ENCODE measurements at places on chromosomes 7 and 10.

GRCh38 chr10:127737563-127738511, 852 bp downstream of the FOXI2 start:
- DNase-seq, result no peak

DNA sequence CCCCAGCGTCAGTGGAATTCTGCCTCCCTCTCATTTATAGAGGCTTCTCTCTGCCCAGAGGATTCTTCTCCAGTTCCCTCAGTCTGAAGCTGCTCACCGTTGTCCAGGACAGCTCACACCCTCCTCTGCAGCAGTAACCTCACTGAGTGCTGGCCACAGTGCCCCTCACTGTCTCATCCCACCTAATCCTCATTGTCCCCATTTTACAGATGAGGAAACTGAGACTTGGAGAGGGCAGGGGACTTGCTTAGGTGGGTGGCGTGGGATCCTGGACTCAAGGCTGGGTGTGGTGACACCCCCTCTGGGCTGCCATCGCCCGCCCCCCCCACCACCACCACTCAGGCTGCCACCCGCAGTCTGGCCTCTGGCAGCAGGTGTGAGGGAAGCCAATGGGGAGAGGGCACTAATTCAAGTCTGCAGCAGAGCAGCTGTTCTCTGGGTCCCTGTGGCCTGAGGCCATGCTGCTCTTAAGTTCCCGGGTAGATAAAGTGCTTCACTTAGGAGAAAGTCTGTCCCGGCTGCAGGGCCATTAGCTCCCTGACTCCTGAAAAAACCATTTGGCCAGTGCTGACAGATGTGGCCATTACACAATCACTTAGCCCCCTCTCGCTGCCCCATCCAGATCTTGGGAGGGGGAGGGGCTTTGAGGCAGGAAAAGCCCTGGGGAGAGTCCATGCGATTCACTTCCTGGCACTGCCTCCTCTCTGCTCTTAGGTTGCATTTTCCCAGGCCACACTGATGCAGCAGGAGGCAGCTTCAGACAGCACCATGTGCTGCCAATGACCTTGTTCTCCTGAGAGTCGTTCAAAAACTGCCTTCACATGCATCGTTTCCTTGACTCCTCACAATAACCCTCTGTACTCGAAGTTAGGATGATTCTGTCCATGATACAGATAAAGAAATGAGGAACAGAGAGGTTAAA, 36.3 kb downstream of the DRGX start:
- peak; percentile 80 for DNase-seq

DNA sequence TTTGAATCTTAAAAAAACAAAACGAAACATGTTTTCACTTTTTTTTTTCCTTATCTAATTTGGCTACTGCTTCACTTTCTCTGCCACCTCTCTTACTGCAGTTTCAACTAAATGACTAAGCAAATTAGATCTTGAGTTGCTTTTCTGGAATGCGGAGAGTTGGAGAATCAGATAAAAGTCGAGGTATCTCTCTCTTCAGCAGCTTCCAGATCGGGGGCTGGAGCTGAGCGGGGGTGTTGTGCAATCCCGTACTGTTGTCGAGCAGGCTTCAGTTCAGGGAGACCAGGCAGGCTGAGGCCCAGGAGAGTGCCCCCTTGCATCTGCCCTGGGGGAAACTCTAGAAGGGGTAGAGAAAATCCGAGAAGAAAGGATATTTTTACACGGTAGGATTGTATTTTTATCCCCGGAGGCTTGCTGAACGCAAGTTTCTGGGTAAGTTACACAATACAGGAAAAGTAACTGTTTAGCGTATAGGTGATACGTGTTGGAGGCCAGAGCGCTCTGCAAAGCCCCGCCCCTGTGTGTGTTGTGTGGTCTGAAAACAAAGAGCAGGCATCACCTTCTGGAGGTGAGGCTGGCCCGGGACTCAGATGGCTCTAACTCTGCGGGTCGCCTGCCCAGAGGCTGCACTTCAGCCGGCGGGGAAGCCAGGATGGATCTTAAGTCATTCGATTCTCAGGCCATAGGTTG, 116.6 kb downstream of the KLF6 start:
- no peak for DNase-seq

DNA sequence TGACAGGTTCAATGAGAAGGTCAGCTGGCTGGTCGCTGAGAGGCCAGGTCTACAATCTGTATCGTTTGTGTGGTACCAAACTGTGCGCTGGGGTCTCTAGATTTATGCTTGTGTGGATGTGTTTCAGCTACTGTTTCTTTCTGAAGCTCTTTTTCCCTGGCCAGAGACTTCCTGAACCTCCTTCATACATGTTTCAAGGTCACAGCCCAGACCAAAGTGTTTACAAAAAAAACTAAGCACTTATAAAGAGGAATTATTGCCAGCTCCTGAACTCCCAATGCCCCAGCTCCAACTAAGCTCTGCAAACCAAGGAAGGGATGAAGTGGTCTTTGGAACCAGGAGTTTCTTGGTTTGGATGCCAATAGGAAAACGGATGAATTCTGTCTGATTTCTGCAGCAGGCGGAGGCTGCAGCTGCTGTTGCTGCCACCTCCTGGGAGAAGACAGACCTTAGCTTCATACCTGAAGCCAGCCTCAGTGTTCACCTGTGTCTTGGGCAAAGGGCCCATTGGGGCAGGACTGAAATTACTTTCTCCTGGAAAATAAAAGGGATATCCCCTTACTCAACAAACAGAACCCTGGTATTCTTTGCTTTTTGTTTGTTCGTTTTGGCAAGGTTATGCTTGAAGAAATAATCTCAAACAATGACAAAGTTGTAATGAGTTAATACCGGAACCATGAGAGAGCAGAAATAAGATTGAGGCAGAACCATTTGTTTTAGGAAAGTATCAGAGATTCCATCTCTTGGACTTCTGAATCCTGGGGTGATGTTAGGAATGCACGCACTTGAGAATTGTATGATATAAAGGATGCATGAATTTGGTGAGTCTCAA, 24.6 kb upstream of the MKLN1 start:
- DNase-seq, result no peak

- DNase-seq, result no peak
These were observed 15.9 kb downstream of the TDRD1 start for GRCh38 chr10:114195079-114195478.

GRCh38 chr7:6652446-6653011, 15.4 kb downstream of the ZNF316 start:
- DNase-seq, result no peak

DNA sequence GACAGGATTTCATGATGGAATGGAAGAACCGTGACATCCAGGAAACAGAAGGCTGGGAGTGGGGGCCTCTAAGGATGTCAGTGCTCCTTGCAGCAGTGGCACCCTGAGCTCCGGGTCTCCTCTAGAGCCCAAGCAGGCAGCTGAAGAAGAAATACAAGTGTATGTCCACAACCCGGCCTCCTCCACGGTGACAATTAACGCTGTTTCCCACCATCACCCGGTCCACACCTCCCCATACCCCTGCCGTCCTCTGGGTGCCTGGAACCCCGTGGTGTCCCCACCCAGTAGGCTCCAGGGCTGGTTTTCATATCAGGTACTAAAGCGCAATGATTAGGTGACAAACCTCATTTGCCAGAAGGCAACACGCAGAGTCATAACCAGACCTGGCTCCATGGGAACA, 30.3 kb downstream of the GRID1 start:
- DNase-seq, result no peak

- no peak for DNase-seq
These were observed 347.8 kb upstream of the NFE2L3 start for GRCh38 chr7:25804154-25804553.

DNA sequence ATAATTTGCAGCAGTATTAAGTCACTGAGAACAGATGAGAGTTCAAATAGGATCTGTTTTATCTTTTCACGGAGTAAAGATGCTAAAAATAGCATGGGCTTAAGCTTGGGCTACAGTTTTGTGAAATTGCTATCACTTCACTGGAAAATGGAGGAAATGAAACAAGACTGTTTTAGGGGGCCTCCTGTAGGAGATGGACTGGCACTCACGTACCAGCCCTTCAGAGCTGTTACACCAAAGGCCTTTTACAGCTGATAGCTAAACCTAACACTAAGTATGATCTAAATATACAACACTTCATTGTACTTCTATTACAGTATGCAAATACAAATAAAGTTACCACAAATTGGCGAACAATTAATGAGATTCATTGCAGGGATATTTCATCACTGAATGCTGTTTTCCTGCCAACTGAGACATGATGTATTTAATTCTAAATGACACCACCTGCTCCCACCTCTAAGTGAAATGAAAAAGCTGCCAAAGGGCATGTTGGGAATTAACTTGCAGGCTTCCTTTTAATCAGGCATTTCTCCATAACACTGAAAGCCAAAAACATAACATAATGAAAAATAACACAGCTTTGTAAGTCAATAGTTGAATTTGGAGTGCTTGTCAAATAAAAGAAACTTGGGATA, 304.5 kb upstream of the LRRN3 start:
- DNase-seq, result no peak

- no peak for DNase-seq
These were observed 48.9 kb upstream of the IGFBP3 start for GRCh38 chr7:45969940-45970339.

DNA sequence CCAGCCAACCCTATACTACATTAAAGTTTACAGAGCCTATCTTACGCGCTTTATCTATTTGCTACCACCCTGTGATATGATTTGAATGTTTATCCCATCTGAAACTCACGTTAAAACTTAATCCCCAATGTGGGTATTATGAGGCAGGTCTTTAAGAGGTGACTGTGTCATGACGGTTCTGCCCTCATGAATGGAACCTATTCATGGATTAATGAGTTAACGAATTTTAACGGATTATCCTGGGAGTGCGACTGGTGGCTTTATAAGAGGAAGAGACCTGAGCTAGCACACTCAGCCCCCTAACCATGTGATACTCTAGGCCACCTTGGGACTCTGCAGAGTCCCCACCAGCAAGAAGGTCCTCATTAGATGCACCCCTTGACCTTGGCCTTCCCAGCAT, 37.8 kb downstream of the SRPK2 start:
- DNase-seq, result no peak

DNA sequence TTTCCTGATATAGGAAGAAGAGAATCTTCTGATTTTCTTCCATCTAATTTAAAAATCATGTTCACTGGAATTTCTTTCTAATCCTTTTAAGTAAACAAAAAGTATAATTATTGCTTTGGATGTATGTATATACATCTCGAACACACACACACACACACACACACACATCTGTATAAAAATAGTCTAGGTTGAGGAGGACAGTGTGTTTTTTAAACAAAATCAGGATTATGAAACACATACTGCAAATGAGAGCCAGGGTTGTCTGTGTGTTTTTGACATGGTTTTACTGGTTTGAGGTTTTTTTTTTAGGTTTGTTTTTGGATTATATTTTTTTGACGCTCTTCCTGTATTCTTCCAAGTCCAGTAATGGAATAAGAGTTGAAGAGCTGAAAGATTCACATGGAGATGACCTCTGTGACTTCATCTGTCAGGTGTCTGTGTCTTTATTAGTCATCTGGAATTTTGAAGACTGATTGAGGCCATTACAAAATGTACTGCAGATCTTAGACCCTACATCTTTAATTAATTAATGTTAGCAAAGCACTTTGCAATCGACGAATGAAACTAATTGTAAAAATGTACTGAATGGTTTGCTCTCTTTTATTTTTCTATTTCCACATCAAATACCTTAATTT, 237.1 kb downstream of the SUGCT start:
- DNase-seq, result no peak

DNA sequence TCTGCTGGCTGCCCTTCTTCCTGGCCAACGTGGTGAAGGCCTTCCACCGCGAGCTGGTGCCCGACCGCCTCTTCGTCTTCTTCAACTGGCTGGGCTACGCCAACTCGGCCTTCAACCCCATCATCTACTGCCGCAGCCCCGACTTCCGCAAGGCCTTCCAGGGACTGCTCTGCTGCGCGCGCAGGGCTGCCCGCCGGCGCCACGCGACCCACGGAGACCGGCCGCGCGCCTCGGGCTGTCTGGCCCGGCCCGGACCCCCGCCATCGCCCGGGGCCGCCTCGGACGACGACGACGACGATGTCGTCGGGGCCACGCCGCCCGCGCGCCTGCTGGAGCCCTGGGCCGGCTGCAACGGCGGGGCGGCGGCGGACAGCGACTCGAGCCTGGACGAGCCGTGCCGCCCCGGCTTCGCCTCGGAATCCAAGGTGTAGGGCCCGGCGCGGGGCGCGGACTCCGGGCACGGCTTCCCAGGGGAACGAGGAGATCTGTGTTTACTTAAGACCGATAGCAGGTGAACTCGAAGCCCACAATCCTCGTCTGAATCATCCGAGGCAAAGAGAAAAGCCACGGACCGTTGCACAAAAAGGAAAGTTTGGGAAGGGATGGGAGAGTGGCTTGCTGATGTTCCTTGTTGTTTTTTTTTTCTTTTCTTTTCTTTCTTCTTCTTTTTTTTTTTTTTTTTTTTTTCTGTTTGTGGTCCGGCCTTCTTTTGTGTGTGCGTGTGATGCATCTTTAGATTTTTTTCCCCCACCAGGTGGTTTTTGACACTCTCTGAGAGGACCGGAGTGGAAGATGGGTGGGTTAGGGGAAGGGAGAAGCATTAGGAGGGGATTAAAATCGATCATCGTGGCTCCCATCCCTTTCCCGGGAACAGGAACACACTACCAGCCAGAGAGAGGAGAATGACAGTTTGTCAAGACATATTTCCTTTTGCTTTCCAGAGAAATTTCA, 1.7 kb downstream of the ADRB1 start:
- no peak for DNase-seq

DNA sequence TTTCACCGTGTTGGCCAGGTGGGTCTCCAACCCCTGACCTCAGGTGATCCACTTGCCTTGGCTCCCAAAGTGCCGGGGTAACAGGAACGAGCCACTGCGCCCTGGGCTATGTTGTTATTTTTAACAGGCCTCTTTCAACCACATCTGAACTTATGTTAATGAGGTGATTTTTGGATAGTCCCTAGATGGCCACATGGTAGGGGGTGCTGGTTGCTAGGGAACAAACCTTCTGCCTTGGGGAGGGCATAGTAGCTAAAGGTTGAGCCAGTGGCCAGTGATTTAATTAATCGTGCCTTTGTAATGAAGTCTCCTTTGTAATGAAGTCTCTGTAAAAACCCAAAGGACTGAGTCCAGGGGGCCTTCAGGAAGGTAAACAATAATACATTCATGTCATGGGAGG, 9.1 kb downstream of the COMTD1 start:
- no peak for DNase-seq

- DNase-seq, result no peak
These were observed 50.0 kb downstream of the NPY start for GRCh38 chr7:24334012-24334411.

GRCh38 chr7:77476871-77477270, 60.2 kb upstream of the PTPN12 start:
- no peak for DNase-seq

DNA sequence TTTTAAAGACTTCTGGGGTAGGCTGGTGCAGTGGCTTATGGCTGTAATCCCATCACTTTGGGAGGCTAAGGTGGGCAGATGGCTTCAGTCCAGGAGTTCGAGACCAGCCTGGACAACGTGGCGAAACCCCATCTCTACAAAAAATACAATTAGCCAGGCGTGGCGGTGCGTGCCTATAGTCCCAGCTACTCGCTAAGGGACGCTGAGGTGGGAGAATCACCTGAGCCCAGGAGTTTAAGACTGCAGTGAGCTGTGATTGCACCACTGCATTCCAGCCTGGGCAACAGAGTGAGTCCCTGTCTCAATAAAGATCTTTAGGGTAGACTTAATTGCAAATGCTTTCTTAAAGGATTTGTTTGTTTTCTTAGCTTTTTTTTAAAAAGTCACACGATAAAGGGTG, 29.3 kb downstream of the PTPN12 start:
- DNase-seq, result no peak

Data from brain pericyte (primary cell).